ENCODE measurements at places on chromosomes 1 and 21.

- H3K36me3 ChIP-seq, result no peaks in the 10 kb centered on the region
- no peak overlapping the region for H3K4me3 ChIP-seq
- no peaks in the 10 kb centered on the region for H3K27me3 ChIP-seq
- DNase-seq, result no peak
Observed at GRCh38 chr1:183163316-183163715, 22.7 kb upstream of the LAMC2 start.

DNA sequence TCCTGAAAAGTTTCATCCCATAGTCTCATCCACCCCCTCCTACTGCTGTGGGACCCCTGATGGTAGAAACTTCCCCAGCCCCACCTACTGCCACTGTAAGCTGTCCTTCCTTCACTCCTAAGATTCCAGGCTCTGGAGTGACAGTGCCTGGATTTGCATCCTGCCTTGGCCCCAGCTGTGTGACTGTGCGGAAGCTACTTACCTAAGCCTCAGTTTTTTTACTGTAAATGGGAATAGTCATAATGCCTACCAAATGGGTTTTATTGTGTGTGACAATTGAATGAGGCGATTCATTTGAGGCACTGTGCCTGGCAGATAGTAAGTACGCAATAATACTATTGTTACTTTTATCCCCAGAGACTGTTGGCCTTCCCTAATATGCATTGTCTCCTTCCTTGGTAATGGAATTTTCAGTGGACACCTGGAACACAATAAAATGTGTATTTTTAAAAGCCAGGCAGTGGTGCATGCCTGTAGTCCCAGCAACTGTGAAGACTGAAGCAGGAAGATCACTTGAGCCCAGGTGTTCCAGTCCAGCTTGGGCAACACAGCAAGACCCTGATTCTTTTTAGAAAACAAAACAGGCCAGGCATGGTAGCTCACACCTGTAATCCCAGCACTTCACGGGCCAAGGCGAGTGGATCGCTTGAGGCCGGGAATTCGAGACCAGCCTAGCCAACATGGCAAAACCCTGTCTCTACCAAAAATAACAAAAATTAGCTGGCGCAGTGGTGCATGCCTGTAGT, 55.0 kb upstream of the ZNF326 start:
- no peak overlapping the region for H3K4me3 ChIP-seq
- no peak for DNase-seq
- no peaks in the 10 kb centered on the region for H3K36me3 ChIP-seq
- H3K27me3 ChIP-seq, result no peaks in the 10 kb centered on the region

DNA sequence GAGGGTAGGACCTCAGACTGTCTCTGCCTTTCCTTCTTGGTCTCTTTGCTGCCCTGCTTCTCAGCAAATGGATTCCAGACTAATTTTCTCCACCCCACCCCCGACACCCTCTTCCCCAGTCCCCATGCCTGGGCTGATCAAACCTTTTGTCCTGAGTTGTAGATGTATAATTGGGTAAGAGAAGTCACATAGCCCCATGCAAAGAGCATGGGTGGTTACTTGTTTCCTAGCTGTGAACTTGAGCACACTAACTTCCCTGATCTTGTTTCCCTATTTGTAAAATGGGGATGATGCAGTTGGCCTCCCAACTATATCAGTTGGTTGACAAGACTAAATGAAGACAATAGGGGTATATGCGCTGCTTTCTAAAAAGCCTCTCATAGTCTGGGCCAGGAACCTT, 9.2 kb downstream of the PADI6 start:
- H3K36me3 ChIP-seq, result no peaks in the 10 kb centered on the region
- DNase-seq, result no peak
- no peaks in the 10 kb centered on the region for H3K4me1 ChIP-seq

DNA sequence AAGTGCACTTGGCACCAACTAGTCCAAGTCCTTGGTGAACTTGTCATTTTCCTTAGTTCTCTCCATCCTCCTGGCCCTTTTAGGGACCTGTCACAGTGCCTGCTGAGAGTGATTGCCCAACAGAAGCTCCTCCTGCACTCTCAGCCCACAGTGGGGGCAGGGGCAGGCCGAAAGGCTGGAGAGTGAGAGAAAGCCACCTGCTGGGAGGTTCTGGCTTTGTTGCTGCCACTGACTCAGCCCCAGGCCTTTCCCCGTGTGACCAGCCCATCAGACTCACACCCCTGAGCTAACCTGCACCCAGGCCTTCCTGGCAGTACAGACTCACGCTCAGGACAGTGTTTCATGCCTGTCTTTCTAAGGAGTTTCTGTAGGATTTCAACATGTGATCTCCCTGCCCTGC, 17.1 kb upstream of the PROK1 start:
- H3K4me1 ChIP-seq, result no peaks in the 10 kb centered on the region
- DNase-seq, result no peak
- H3K27me3 ChIP-seq, result no peaks in the 10 kb centered on the region
- H3K4me3 ChIP-seq, result no peak overlapping the region
- no peaks in the 10 kb centered on the region for H3K36me3 ChIP-seq

DNA sequence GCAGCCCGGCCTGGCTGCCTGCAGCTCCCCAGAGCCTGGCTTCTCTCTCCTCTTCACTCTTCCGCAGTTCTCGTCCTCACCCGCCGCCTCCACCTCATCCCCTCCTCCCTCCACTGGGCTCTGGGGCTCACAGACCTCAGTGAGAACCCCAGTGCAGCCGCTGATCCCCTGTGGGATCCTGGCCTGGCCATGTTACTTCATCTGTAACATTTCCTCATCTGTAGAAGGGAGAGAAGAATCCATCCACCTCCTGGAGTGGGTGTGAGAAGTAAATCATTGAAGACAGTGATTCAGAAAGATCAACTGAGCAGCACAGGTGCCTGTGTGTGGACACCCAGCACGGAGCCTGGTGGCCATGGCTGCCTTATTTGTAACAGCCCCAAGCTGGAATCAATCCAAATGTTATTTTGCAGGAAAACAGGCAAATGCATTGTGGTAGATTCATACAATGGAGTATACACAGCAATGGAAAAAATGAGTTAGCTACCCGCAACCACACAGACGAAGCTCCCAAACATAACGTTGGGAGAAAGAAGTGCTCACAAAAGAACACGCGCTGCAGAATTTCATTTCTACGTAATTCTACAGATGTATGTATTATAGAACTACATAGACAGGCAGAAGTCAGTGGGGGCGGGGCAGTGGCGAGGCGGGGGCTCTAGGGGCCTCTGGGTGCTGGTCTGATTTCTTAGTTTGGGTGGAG, 8.7 kb downstream of the LAPTM5 start:
- H3K27ac ChIP-seq, result peak overlapping the region; percentile 55
- H3K36me3 ChIP-seq, result no peaks in the 10 kb centered on the region
- H3K4me3 ChIP-seq, result no peak overlapping the region
- H3K4me1 ChIP-seq, result no peaks in the 10 kb centered on the region
- DNase-seq, result no peak
- no peaks in the 10 kb centered on the region for H3K27me3 ChIP-seq

DNA sequence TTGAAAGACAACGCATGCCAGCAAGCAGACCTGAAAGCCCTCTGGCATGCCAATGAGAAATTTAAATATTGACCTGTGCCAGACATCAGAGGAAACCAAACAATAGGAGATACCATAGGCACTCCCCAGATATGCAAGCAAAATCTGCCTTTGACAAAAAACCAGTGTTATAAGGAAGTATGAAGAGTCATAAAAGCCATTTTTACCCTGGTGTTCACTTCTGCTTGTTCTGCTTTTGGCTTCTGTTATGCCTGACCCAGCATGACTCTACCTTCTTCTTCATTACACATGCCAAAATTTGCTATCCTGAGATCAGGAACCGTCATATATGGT, 26.4 kb downstream of the NPHS2 start:
- DNase-seq, result no peak
- H3K4me1 ChIP-seq, result no peaks in the 10 kb centered on the region
- no peaks in the 10 kb centered on the region for H3K27me3 ChIP-seq
- H3K27ac ChIP-seq, result no peak overlapping the region

- H3K4me1 ChIP-seq, result no peaks in the 10 kb centered on the region
- DNase-seq, result no peak
- H3K36me3 ChIP-seq, result no peaks in the 10 kb centered on the region
Observed at GRCh38 chr1:210726621-210727020, 397.9 kb downstream of the HHAT start.

DNA sequence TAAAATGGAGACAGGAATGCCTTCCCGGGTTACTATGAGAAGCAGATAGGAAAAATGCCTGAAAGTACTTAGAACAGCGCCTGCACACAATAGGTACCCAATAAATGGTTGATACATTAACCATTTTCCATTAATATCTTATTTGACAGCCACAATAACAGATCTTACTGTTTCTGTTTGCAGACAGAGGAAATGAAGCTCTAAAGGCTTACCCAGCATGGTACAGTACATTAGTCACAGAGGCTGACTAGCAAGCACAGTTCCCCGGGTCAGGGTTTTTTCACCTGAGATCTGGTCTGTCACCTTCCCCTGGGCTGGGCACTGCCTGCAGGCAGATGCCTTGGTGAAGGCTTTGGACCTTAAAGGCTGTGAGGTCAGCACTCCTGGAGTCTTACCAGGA, 2.9 kb downstream of the TRIM63 start:
- no peaks in the 10 kb centered on the region for H3K36me3 ChIP-seq
- H3K27me3 ChIP-seq, result no peaks in the 10 kb centered on the region
- DNase-seq, result no peak
- H3K27ac ChIP-seq, result no peak overlapping the region

- H3K27ac ChIP-seq, result no peak overlapping the region
- H3K27me3 ChIP-seq, result peaks cover 4% of the 10 kb centered on the region
- DNase-seq, result no peak
- H3K4me1 ChIP-seq, result no peaks in the 10 kb centered on the region
Observed at GRCh38 chr1:111366256-111366655, 61.3 kb downstream of the OVGP1 start.

DNA sequence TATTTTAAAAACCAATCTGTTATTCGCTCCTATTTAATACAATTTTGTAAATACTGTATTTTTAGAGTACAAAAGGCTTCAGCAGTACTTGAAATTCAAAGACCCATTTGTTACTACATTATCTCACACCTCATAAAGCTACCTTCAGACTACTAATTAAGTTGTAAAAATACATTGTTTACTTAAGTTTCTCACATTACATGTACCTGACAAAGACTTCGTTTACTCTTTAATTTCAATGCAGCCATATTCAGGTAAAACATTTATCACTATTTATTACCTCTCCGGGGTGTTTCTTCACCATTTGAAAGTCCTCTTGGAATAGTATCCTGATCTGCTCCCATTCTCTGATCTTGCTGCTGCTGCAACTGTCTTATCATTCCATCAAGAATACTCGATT, 55.2 kb downstream of the BRWD1 start:
- no peak overlapping the region for H3K4me3 ChIP-seq
- no peaks in the 10 kb centered on the region for H3K27me3 ChIP-seq
- no peak overlapping the region for H3K27ac ChIP-seq
- H3K36me3 ChIP-seq, result no peaks in the 10 kb centered on the region
- no peaks in the 10 kb centered on the region for H3K4me1 ChIP-seq

GRCh38 chr1:115641762-115642167, at the start of gene VANGL1:
TSS of gene VANGL1 (plus strand) at chr1:115641970. CDS start at chr1:115651414, 9,444 bp downstream.
- no peak within 1 kb of the TSS for H3K27ac ChIP-seq
- no peak for DNase-seq
- H3K4me3 ChIP-seq, result peak within 1 kb of the TSS; percentile 93
- H3K27me3 ChIP-seq, result no peaks in the 10 kb centered on the region
- H3K36me3 ChIP-seq, result no peaks in the 10 kb centered on the region

GRCh38 chr1:30706528-30706927, 16.9 kb downstream of the MATN1 start:
- DNase-seq, result no peak
- no peaks in the 10 kb centered on the region for H3K27me3 ChIP-seq
- peaks cover 3% of the 10 kb centered on the region for H3K4me1 ChIP-seq
- no peak overlapping the region for H3K4me3 ChIP-seq

DNA sequence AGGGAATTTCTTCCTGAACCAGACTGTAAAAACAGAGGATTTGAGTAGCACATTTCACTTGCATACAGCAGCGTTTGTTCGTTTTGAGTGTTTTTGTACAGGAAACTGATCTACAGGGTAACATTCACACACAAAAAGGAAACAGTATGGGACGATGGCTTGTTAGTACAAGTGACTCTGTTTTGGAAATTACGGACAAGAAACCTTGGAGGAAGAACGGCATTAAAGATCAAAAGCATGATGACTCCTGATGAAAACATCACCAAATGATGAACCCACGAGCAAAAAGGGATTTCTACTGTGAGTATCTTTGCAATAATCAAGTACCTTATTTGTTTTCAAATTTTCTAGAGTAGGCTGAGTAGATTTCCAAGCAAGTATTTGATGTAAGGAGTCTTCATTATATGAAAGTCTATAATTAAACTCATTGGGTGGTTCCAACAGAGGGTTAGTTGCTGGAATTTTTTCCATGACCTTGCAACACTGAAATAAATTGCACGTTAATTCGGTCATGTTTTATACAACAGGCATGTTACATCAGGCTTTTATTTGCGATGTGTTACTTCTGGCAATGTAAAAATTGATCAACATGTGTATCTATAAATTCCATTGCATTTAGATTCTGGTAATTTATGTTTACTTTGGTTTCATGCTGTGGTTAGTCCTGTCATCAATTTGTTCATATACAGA, 76.7 kb upstream of the KCNK2 start:
- H3K27ac ChIP-seq, result no peak overlapping the region
- peaks cover 10% of the 10 kb centered on the region for H3K4me1 ChIP-seq
- H3K36me3 ChIP-seq, result no peaks in the 10 kb centered on the region
- no peaks in the 10 kb centered on the region for H3K27me3 ChIP-seq
- DNase-seq, result no peak

DNA sequence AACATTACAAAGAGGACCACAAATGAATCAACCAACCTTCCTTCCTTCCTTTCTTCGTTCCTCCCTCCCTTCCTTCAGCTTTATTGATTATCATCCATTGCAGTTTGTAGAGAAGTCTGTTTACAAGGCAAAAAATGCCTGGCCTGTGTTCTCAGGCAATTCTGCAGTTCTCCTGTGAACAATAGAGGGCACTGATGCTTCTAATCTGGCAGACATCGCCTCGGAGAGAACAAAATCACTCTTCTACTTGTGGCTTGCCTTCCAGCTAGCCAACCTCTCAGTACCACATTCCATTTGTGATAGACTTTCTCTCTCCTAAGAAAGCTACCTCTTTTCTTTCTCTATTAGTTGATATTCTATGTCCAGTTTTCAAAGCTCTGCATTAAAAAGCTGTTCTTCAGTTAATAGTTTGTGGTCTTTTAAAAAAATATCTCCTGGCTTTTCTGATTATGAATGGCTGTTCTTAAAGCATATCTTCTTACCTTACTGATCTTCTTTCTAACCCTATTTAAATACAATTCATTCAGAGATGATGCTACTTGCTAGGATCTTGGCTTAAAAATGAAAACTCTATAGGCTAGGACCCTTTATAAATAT, 26.9 kb upstream of the ESRRG start:
- no peaks in the 10 kb centered on the region for H3K27me3 ChIP-seq
- H3K36me3 ChIP-seq, result no peaks in the 10 kb centered on the region
- DNase-seq, result peak; percentile 44
- H3K27ac ChIP-seq, result no peak overlapping the region
- no peak overlapping the region for H3K4me3 ChIP-seq

GRCh38 chr1:53303726-53304515, 23.9 kb downstream of the LRP8 start:
- H3K27ac ChIP-seq, result no peak overlapping the region
- DNase-seq, result no peak
- H3K36me3 ChIP-seq, result no peaks in the 10 kb centered on the region
- H3K4me3 ChIP-seq, result no peak overlapping the region
- H3K27me3 ChIP-seq, result no peaks in the 10 kb centered on the region

GRCh38 chr1:172512591-172512990, 20.4 kb upstream of the SUCO start:
- H3K27me3 ChIP-seq, result no peaks in the 10 kb centered on the region
- no peaks in the 10 kb centered on the region for H3K4me1 ChIP-seq
- no peak for DNase-seq
- H3K4me3 ChIP-seq, result no peak overlapping the region

- no peak overlapping the region for H3K4me3 ChIP-seq
- H3K4me1 ChIP-seq, result no peaks in the 10 kb centered on the region
- no peak overlapping the region for H3K27ac ChIP-seq
- DNase-seq, result no peak
- H3K27me3 ChIP-seq, result no peaks in the 10 kb centered on the region
Observed at GRCh38 chr1:57623039-57623790, 199.4 kb upstream of the DAB1 start.

All from breast epithelium (tissue), 4 donors.